CD4-positive, alpha-beta T cell treated with Interleukin-12 subunit alpha and Interleukin-12 subunit beta, for 1 hour (primary cell): ENCODE measurements at places on chromosomes 1 and 21.

GRCh38 chr1:110098222-110099026, 13.8 kb upstream of the UBL4B start:
- no peak for DNase-seq

DNA sequence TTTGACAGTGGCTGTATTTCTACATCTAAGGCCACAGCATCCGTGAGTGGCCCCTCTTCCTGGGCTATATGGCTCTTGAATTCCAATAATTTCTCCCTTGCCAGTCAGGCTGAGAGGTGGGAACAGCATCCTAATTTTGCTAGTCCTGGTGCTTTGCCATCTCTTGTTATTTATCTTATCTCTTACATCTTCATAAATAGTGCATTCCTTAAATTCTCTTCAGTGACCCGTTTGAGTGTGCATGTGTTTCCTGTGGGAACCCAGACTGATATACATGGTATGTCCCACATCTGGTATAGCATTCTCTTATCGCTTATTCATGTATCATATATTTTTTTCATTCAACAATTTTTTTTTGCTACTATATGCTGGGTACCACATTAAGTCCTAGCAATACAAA, 9.9 kb downstream of the S100A11 start:
- DNase-seq: no peak

DNA sequence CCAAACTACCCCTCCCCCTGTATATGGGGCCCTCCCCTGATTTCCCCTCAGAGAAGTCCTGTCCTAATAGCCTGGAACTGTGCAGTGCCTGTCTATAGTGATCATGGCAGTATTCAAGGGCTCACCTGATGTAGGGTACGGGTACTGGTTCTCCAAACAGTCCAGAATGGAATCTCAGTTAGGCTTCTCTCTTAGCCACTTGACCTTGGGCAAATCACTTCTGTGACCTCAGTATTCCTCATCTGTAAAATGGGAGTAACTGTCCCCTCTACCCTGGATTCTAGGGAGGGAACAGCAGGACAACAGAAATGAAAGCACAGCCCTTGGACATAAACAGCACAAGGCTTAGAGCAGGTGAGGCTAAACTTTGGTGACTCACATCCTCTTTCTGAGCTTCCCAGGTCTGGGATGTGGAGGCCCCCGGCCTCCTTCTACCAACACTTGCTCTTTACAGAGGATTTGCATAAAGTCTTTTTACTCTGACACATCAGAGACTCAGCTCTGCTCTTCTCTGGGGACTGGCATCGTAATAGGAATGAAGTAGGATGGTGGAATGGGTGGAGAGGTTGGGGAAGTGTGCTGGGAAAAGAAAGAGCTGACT, 20.0 kb upstream of the PDZK1IP1 start:
- no peak for DNase-seq

DNA sequence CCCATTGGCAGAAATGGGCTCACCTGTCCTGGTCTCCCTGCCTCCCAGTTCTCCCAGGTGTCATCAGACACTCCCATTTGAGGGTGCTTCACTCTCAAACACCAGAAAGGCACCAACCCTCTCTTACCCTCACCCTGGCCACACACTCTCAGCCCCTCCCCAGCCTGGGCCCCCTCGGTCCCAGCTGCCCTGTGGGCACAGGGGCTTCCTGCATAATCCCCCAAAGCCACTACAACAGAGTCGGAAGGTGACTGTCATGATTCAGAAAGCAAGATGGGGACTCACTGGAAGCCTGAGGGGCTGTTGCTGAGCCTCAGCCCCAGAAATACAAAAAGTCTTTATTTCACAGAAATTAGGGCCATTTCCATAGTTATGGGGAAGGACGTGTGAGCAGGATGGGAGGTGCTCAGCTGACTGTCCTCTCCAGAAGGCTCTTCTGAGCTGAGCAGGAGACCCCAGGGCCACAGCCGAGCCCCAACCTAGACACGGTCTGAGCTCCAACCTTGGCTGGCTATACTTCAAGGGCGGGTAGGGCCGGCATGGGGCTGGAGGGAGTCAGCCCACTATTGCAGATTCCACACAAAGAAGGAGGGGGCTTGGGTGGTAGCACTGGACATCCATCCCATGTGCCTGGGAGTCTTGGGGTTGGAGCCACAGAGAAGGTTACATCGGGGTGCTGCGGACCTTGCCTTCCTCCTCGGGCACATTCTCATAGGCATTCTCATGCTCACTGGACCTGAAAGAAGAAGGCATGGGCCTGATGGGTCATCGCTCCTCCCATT, 6.3 kb downstream of the PDZK1IP1 start:
- no peak for DNase-seq

DNA sequence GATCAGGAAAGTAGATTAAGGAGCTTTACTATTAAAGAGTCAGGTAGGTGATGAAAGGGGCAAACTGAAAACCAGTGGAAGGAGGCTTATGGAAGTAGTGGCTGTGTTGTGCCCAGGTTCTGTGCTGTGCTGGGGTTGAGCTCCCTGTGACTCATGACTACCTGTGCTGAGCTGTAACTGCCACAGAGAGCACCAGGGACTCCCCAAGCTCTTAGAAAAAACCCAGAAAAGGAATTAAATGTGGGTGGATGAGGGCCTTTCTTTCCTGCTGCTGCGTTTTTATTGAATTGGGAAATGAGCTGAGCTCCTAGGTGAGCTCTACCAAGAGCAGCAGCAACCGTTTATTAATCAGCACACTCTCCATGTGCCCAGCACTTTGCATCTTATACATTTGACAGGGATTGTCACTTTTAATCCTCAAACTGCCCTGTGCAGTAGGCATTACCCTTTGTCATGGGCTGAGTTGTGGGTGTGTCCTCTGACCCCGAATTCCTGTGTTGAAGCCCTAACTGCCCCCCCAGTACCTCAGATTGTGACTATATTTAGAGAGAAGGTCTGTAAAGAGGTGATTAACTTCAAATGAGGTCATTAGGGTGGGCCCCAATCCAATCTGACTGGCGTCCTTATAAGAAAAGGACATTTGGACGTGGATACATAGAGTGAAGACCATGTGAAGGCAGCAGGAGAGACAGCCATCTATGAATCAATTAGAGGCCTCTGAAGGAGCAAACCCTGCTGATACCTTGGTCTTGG, 65.4 kb downstream of the AK4 start:
- no peak for DNase-seq

- DNase-seq: peak; percentile 36
These were observed 3.8 kb downstream of the PTAFR start for GRCh38 chr1:28172713-28173150.
